ENCODE measurements at places on chromosomes 7 and 10. TPM values are rescaled to one million over a fixed set of nuclear protein-coding genes. Genes with fewer than 3 reads are reported as not detected.

ZNF727 gene
- 0.11 TPM for total RNA-seq

MORN4 gene
- 1.3 TPM for total RNA-seq

PUS7 gene
- total RNA-seq = 17.4 TPM

NAT16 gene
- total RNA-seq = not detected

CLEC2L gene
- not detected for total RNA-seq

ASB4 gene
- total RNA-seq = not detected

STEAP1 gene
- total RNA-seq = not detected

CALN1 gene
- not detected for total RNA-seq

Measured in T-helper 2 cell treated with Interferon-gamma antibody and Interleukin-4, amounts not matched to agents 100 ng/mL and 5 ng/mL, for 36 hours (primary cell).